ENCODE measurements at places on chromosomes 2 and 18.
A peak's percentile ranks its signal among the peaks of the same experiment; 100 is the strongest.

DNA sequence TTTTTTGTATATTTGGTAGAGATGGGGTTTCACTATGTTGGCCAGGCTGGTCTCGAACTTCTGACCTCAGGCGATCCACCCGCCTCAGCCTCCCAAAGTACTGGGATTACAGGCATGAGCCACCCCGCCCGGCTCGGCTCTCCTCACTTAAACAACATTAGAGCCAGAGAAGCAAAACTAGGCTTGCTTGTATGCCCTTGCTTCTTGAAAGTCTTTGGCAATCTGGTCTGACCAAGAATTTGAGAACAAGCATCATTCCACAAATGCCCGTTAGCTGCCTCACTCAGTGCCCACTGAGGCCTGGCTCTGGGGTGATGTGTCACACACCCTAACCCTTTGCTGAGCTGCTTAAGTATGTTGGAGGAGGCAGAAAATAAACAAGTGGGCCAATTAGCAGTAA lies 33.5 kb downstream of the SOWAHC start:
- DNase-seq: no peak

GRCh38 chr2:2867397-2867979 lies 510.1 kb downstream of the EIPR1 start:
- no peak for DNase-seq

- DNase-seq: no peak
Observed at GRCh38 chr2:134846213-134846612, 7.8 kb downstream of the ACMSD start.

GRCh38 chr2:236739663-236740062 lies 170.0 kb downstream of the ACKR3 start:
- no peak for DNase-seq

- no peak for DNase-seq
Observed at GRCh38 chr18:66994790-66995189, 390.9 kb upstream of the CDH19 start.

- DNase-seq: no peak
Observed at GRCh38 chr2:68031542-68032160, 31.2 kb downstream of the C1D start.

GRCh38 chr2:14524041-14524802 lies 108.3 kb upstream of the LRATD1 start:
- no peak for DNase-seq

- DNase-seq: no peak
Observed at GRCh38 chr2:162085090-162085891, 11.3 kb upstream of the DPP4 start.

- DNase-seq: no peak
Observed at GRCh38 chr2:233837694-233838229, 16.6 kb downstream of the HJURP start.

- DNase-seq: no peak
Observed at GRCh38 chr18:21743166-21743832, 2.7 kb downstream of the MIB1 start.

DNA sequence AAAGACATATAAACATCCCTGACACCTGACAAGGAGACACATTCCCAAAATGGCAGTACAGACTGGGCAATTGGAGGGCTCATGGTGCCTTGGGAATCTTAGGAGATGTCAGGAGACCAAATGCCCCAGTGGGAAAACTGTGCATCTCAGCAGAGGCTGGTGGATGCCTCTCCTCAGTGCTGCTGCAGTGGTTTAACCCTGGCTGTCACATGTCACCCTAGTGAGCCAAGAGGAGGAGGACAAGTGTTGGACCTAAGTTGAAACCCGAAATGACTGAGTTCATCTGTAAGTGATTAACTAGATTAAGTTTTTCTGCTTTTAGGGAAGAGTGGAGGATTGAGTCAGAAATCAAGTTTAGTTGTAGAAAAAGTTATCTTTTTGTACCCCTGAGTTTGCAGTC lies 5.2 kb upstream of the NAGK start:
- no peak for DNase-seq

GRCh38 chr2:48530033-48530811 lies at the start of gene STON1:
STON1 (plus strand) TSS chr2:48530154; CDS start chr2:48580634, 50,480 bp downstream.
- peak; percentile 53 for DNase-seq

DNA sequence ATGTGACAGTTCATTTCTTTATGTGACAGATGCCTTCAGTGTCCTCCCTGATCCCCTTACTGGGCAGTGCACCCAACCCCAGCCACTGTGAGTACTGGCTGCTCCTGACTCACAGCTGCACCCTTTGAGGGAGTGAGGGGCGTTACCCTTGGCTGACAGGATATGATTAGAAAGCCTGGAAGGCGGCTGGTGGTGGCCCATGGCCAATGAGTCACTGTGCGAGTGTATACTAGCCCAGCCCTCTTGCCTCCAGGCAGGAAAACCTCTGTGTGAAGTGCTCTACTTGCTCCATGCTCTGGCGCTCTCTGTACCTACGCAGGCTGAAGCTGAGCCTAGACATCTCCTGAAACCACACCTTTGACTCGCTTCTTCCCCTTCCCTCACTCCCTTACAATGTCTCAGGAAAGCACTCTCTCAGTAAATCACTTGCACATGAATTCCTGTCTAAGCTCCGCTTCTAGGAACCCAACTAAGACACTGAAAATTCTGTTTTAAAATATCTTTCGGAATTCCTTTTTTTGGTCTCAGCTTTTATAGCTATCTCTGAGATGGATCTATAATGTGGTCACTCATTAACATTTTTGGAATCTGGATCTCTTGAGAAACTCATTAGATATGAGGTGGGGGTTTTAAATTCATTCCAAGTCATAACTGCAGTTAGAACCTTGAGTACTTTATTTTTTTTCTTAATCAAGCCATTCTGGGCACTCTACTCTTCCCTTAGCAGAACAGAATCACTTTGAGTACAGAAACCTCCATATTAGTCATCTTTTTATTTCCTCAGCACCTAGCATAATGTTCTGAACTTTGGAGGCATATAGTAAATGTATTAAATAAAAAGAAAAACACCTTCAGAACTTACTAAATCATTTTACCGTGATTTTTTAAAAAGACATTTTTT lies 25.3 kb upstream of the STAM2 start:
- DNase-seq: no peak

- DNase-seq: no peak
Observed at GRCh38 chr2:100174026-100174431, 31.6 kb upstream of the AFF3 start.

DNA sequence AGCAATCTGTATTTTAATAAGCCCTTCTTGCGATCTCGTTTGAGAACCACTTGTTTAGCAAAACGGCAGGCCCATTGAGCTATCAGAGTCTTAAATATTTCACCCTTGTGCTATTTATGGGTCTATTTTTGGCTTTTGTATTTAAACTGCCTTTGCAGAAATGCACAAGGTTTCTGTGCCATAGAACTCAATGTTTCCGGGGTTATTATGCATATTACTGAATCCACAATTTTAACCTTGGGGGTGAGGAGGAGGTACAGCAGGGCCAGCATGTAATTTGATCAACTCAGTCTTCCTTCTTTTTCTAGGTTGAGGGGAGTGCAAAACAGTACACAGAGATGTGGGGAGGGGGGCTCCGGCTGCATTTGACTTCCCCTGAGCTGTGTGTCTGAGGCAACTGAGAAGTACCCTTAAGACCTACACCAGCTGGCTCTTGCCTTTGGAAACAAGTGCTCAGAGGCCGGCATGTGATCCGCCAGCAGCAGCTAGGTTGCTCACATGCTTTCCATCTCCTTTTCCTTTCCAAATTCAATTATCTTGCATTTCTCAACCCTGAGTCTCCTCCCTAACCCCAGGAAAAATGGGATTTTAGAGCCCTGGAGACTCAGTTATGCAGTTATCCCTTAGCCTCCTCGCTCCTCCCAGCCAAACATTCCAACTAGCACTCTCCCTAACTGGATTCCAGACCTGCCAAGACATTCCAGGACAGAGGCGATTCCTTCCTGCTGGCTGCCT lies 103.0 kb downstream of the HNRNPLL start:
- DNase-seq: no peak

DNA sequence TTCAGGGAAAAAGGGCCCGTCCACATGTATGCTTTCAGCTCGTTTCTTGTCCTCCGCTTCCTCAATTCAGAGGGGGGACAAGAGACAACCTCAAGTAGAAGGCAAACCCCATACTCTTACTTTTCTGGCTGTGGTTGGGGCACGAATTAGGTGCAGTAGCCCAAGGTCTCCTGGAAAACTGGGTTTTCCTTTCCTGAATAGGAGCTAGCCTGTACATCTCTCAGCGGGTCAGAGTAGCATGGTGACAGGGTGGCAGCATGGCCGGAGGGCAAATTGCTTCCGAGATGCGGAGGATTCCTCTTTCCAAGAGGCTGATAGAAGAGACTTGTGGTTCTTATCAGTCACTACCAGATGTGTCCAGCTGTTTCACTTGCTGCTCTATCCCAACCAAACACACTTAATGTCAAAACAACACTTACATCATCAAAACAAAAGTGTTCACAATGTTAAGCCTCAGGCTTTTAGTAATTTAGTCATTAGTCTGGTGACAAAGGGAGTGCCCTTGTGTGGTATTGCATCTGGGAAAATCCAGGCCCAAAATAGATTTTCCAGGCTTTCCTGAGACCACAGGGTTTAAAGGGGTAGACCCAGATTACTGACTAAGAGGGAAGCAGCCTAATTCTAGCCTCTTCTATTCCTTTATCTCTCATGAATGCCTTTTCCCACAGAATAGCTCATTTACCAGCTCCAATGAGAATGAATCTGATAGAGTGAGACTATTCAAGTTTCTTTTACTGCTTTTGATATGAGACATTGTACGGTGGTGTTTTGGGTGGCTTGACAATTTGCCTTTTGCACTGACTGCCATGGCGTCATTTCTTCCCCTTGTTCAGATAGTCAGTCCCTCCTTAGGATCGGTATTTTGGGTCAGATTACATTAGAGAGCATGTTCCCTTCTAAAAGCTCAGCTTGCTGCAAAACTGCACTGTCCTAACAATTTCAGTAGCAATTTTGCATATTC lies 162.0 kb downstream of the LTBP1 start:
- no peak for DNase-seq

DNA sequence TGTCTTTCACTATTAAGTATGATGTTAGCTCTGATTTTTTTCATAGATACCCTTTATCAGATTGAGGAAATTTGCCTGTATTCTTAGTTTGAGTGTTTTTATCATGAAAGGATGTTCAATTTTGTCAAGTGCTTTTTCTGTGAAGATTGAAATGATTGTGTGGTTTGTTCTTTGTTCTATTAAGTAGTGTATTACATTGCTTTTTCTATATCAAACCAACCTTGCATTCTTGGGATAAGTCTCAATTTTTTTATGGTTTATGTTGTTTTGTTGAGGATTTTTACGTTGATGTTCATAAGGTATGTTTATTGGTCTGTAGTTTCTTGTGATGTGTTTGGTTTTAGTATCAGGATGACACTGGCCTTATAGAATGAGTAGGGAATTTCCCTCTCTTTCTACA lies 19.1 kb downstream of the PDK1 start:
- DNase-seq: no peak

DNA sequence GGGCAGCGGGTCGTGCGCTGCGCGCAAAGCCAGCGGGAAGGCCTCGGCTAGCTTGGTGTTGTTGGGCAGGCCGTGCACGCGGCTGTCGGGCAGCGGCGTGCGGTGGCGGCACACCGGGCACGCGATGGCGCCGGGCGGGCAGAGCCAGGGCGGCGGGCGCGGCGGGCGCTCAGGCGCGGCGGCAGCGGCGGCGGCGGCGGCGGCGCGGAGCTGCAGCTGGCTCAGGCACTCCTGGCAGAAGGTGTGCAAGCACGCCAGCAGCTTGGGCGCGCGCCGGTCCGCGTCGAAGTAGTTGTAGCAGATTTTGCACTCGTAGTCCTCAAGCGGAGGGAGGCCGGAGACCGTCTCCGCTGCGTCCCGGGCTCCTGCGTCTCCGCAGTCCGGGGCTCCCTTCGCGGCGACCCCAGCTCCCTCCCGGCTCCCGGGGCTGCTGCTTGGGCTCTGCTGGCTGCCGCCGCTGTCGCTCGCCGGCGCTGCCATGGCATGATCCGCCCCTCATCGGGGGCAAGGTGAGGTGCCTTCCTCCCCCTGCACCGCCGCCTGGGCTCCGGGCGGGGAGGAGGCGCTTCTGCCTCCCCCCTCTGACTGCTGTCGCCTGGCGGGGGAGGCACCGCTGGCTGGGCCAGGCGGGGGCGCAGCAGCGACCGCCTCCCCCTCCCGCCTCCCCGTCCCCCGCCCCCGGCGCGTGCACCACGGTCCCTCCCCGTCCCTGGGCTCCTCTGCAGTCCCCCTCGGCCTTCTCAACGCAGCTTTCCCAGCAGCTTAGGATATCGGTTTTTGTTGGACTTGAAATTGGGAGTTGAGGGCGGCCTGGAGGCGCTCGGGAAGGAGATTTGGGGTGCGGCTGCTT lies 21.0 kb upstream of the PAX3 start:
- no peak for DNase-seq

DNA sequence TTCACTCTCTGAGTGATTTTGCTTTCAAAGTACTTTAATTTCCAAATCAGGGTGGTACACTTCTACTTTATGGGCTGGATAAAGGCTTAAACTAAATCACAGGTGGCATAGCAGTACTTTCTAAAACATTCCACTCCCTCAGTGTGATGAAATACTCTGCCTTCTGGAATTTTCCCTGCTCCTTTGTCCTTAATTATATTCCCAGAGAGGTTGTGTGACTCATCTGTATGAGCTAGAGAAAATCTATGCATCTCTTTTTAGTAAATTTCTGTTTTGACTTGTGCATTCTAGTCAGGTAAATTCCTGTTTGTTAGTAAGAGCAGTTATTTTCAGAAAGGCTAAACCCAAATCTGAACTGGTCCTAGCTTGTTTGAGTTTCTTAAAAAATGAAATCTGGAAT lies 29.0 kb upstream of the PLA2R1 start:
- DNase-seq: no peak

GRCh38 chr2:45892757-45893156 lies 241.3 kb downstream of the PRKCE start:
- DNase-seq: no peak

DNA sequence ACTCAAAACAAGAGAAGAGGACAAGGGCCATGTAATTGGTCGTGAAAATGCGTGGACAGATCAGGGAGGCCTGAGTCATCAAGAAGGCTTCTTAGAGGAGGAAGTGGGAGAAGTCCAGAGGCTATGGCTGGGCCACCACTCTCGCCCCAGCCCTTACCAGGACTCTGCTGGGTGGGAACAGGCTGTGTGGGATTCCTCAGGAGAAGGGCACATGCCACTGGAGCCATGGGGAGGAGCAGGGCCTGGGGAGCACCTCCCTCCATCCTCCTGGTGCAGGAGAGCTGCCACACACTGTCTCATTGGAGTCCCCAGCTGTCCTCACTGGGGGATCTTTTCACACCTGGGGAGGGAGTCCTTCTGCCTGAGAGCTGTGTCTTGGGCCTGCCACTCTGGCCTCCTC lies 9.4 kb upstream of the RALB start:
- no peak for DNase-seq

DNA sequence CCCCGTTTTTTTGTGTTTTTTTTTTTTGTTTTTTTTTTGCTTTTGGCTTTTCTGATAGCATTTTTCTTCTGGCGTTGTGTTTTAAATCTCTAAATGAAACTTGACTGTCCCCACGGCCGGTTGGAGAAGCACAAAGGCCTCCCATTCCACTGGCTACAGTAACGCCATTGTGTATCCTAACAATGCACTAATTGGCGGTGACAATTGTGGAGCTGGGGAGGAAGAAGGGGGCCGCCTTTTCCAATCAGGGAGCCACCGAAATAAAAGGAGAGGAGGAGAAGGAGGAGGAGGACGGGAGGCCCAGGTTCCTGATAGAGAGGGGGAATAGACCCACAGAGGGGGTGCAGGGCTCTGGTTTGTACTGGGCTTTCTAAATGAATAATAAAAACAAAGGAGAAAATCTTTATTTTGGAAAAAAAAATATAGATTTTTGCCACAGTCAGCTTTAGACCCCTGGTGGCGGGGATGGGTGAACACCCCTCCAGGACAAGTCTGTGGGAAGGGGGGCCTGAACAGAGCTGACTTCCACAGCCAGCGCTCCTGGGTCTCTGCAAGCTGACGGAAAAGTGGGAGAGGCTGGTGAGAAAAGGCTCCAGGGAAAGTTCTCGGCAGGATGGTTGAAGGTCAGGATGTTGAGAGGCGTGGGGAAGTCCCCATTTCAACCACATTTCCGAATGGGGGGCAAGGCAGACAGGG lies 43.7 kb upstream of the FZD5 start:
- DNase-seq: no peak
